Fibroblast of skin of left biceps (primary cell): ENCODE measurements at places on chromosomes 2 and 18.

DNA sequence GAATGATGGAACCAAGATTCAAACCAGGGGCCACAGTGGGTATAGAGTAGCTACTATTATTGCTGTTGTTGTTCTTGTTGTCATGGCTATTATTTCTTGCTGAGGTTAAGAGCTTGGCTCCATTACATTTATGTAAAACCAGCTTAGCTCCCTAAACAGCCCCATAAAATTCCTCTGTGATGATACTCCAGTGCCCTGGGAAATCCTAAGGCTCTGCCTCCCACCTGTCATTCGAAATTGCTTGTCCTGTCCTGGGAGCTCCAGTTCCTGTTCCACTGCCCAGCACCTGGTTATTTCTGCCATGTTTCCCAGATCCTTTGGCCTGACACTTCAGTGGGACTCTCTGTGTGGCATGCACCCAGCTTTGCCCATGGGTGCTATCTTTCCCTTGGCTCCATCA, 27.8 kb upstream of the NCOA1 start:
- DNase-seq = no peak

- DNase-seq = no peak
Observed at GRCh38 chr18:59054496-59055287, 85.0 kb upstream of the SEC11C start.

- DNase-seq = no peak
Observed at GRCh38 chr2:237319887-237320286, 94.1 kb downstream of the COL6A3 start.

DNA sequence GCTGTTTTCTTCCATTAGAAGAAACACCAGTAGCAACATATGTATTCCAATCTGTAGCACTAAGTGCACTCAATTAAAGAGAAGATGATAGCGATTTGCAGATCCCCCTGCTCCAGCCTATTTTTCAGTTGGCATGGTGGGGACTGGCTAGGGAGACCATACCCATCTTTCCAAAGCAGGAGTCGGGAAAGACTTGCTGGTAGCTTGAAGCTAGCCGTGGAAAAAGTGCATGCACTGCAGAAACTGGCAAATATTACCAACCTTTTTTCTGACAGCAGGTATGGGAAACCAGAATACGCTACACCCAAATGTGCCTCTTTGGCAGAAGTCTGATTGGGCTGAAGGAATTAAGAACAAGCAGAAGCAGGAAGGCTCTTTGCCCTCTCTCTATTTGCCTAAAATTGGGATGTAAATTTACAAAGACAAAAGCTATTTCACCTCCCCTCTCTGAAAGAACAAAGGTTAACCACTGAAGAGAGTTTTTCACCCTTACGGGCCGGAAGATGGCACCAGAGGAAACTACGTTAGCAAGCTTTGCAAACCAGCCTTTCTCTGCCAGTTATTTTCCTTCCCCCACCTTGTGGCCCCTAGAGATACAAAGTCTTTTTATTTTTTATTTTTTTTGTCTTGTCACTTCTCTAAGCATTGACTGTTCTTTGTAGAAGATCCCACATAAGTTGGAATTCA, 273.1 kb downstream of the DLGAP1 start:
- DNase-seq = no peak

- DNase-seq = no peak
Observed at GRCh38 chr2:54652540-54652939, 70.9 kb upstream of the EML6 start.

- no peak for DNase-seq
Observed at GRCh38 chr2:128645631-128646030, 327.0 kb upstream of the HS6ST1 start.

DNA sequence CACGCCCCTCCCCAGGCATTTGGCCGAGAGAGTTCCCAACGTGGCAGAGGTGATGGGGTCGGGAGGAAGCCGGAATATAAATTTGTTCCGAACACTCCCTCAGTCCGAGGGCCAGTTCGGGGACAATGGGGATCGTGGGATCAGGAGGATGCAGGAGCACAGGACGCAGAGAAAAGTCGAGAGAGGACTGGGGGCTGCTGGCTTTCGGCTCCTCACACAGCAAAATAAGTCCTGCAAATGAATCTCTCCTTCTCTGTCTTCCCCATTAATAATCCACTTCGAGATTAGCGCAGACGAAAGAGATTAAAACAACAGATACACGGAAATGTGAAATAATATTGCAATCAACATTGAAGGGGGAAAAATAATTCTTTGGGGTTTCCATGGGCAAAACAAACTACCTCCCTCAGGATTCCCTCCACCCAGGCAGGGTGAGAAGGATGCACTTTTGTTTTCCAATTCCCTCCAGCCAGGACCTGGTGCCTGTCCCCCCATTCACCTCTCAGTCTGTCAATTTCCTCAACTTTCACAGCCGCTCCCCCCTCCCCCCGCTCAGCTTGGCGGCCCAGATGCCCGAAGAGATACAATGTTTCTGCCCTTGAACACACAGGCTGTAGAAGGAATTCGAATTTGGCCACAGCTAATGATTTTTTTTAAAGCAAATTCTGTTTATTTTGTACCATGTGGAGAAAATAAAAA, 3.1 kb upstream of the ZEB2 start:
- DNase-seq = no peak

DNA sequence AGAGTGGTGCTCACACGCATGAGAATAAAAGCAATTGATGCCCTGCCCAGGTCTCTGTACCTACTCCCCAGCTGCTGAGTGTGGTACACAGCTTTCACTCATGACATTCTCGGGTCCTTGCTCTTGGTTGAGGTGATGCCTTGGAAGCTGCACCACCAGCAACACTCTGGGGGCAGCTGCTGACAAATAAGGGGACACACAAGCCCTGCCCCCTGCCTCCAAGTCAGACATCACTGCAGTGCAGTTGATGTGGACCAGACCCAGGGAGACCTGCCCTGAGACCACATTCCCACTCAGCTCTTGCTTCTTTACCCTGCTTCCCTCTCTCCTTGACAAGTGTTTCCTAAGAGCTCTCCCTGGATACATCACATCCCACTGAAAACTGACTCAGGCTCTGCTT, 225.6 kb downstream of the ZBTB7C start:
- no peak for DNase-seq

- DNase-seq = no peak
Observed at GRCh38 chr2:112835061-112835501, 1.5 kb downstream of the IL1B start.

DNA sequence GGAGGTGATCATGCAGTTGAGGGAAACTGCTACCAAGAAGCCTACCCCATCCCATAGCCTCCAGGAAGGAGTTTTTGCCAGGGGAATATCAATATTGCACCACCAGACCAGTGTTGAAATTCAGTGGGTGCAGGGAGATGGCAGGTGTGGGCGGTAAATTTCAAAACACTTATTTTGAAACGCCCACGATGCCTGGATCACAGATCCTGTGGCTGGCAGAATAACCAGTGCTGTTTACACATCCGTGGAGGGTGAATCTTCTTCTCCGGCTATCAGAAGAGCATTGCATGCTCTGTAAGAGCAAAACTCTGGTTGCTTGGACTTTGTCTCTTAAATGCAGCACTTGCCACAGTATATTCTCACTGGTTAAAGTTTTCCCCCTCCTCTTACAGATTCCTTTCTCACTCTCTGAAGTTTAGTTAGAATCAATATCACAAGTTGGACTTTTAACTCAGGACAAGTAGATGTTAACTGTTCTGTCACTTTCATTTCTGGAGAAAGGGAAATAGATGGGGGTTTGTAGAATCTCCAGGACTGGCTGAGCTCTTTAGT, 70.5 kb upstream of the ZCCHC2 start:
- no peak for DNase-seq

GRCh38 chr2:105317937-105318336, 11.6 kb downstream of the TGFBRAP1 start:
- DNase-seq = no peak

DNA sequence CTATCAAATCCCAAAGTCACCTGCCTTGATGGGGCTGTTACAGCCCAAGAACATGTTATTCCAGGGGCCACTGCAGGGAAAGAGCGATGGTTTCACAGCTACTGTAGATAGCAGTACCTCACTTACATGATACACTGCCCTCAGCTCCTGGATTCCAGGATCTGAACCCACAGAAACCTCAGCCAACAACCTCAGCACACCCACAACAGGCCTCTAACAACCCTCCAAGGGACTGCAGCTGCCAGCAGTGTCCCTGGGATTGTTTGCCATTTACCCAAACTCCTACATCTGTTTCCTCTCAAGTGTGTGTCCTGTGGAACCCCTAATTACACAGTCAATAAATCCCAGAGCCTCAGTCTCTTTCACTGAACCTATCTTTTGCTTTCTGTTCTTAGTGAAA, 28.2 kb downstream of the OSBPL1A start:
- DNase-seq = no peak

- DNase-seq = no peak
Observed at GRCh38 chr2:113166187-113166645, 7.6 kb upstream of the PSD4 start.

- no peak for DNase-seq
Observed at GRCh38 chr2:226136739-226137138, 662.9 kb downstream of the IRS1 start.

GRCh38 chr2:64029116-64029665, 10.0 kb upstream of the VPS54 start:
- DNase-seq = no peak

DNA sequence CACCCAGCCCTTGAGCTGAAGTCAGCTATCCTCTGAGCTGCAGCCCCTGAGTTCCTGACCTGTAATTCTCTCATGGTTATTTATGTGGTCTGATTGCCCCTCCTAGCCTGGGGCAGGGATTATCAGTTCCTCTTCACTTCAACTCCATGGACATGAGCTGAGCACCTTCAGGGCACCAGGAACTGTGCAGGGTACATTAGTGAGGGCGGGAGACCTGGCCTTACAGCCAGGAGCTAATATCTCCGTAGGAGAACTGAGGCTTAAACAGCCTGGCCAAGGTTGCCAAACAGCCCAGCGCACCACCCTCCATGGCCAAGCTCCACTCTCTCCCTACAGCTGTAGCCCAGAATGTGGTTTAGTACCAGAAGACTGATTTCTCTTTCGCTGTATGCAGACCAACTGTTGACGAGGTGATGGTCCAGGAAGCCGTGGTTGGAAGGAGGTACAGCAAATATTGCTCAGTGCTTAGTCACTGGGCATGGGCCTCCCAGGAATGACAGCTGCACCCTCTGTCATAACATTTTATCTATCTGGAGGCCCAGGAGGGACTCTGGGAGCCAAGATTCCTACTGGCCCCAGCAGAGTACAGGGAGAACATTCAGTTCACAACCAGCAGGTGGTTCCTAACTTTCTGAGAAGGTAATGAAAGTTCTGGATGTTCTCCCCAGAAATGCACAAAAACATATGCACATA, 228.7 kb upstream of the SIX2 start:
- DNase-seq = peak; percentile 40

DNA sequence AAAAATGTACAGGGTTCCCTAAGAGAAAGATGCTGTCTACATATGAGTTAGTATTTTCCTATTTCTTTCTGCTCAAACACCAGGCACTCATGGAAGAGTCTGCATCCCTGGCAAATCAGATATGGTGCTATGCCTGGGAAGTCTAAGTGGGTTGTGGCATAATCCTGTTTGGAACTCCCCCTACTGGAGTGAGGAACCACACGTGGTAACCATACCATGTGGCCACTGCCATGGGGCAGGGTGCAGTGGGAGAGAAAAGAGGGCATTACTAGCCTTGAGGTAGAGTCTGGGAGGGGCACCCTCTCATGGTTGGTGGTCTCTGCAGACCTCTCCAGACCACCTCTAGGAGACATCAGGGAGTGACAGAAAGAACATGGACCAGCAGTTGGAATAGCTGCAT, 257.9 kb upstream of the ATP5MC3 start:
- no peak for DNase-seq

GRCh38 chr18:22335731-22336198, 82.0 kb downstream of the CTAGE1 start:
- DNase-seq = no peak

GRCh38 chr18:75240433-75240832, 29.8 kb downstream of the TSHZ1 start:
- no peak for DNase-seq

GRCh38 chr18:10057401-10057893, 143.6 kb downstream of the VAPA start:
- no peak for DNase-seq

DNA sequence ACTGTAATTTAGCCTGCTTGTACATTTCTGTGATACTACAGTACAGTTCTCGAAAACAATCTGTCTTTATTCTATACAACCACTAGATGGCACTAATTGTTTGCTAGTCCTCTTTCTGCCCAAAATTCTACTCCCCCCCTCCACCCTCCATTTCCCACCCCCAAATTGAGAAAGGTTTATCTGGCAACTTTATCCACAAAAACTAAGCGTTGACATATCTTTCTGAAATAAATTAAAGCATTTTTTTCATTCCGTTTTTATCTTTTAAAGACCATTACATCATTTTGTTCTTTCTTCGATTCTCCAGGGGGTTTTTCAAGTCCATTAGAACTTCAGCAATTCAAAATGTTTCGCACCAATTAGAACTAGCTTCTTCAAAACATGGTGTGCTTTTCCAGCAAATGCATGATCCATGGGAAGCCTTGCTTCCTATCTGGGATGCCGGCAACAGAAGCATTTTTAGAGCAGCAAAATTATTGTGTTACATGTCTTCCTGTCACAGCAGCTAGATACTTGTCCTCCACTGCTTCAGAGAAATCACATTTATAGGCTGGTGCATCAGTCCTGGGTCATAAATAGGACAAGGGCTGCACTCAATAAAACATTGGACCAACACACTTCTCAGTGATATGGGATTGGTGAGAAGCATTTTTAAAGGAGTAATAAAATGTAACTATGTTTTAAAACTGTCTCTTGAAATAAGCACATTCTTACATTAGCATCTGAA, 241.3 kb downstream of the PAX3 start:
- no peak for DNase-seq

DNA sequence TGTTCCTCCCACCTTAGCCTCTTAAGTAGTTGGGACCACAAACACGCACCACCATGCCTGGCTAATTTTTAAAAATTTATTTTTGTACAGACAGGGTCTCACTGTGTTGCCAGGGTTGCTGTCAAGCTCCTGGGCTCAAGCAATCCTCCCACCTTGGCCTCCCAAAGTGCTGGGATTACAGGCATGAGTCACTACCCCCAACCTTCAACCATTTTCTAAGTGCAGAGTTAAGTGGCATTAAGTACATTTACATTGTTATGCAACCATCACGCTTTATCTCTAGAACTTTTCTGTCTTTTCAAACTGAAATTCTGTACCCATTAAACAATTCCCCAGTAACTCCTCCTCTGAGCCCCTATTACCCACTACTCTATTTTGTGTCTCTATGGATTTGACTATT, 45.9 kb upstream of the AFF3 start:
- DNase-seq = no peak
